ENCODE measurements at places on chromosomes 3 and 15.

DNA sequence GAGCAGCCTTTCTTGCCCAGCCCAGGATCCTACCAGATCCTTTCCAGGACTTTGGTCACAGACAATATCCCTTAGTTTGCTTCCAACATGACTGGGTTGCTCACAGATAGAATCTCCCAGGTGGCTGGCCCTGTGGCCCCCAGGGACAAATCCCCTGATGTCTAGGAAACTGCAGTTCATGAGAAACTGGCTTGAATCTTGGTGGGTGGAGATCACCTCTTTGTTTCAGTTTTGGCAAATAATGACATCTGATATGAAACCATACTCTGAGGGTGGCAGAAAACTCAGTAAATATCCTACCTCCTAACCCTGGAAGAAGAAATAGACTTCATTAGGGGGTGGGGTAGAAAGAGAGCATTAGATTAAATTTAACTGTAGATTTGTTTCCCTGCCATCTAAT is 44.1 kb upstream of the PFN2 start:
- DNase-seq: no peak

GRCh38 chr3:59535791-59536221 is 486.0 kb upstream of the CFAP20DC start:
- no peak for DNase-seq

- no peak for DNase-seq
These were observed 14.8 kb downstream of the WDR53 start for GRCh38 chr3:196553551-196553950.

DNA sequence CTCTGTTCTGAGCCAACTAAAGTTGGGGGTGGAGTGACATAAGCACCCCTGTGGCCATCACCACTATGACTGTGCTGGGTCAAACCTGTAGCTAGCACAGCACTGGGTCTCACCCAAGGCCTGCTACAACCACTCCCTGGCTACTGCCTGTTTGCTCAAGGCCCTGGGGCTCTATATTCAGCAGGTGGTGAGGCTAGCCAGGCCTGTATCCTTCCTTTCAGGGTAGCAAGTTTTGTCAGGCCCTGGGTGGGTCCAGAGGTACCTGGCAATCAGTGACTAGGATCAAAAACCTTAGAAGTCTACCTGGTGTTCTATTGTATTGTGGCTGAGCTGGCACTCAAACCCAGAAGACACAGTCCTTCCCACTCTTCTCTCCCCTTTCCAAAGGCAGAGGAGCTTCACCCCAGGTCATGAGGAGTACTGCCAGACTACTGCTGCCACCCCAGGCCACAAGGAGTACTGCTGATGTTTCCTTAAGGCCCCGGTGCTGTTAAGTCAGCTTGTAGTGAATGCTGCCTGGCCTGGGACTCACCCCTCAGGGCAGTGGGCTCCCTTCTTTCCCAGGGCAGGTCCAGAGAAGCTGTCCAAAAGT is 170.8 kb downstream of the IGSF11 start:
- no peak for DNase-seq

GRCh38 chr15:63349156-63349555 is 32.5 kb downstream of the CA12 start:
- DNase-seq: no peak

DNA sequence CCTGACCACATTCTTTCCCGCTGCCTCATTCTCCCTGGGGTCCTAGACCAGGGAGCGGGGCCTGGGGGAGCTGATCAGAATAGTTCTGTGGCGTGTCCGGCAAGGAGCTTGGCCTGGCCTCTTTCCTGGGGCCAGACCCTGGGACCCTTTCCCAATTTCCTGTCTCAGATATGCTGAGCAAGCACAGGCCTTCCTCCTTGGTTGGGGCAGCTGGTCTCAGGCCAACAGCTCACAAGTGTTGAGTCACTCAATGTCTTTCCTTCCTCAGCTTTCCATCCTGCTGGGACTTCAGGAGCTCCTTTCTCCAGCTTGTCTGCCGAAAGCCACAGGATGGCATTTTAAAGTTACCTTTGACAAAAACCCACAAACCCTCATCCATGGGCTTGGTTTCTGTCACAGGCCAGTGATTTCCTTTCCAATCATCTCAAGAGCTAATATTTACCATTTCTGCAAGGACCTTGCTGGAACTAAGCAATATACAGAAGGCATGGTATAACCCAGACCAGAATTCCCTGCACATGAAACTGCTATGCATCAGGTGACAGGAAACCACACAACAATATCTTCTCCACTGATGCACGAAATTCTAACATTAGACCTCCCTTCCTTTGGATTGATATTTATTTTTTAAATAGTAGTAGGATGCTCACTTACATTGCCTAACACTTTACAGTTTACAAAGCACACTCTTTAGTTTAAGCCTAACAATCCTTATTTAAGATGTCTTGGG is 19.5 kb upstream of the TIMP4 start:
- no peak for DNase-seq

DNA sequence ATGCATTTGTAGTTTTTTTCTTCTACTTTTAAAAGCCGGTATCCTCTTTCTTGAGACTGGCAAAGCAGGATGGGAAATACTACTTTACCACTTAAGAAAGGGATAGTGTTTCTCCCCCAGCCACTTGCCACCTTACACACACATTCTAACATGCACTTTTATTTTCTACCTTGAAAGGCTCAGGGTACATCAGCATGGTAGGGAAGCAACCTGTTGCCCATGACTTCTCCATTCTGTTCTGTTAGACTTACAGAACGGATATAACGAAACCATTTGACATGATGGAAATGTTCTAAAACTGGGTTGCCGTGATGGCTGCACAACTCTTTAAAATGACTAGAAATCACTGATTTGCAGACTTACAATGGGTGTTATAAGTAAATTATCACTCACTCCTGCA is 405.5 kb downstream of the SHQ1 start:
- DNase-seq: no peak

GRCh38 chr3:119508172-119508845 is 10.0 kb downstream of the TIMMDC1 start:
- peak; percentile 57 for DNase-seq

- no peak for DNase-seq
These were observed 23.8 kb upstream of the NMB start for GRCh38 chr15:84681831-84682230.

GRCh38 chr3:108008931-108009639 is 81.7 kb downstream of the CD47 start:
- DNase-seq: no peak

- no peak for DNase-seq
These were observed 21.7 kb upstream of the SYN2 start for GRCh38 chr3:11982341-11982941.

Data from T-helper 2 cell treated with Interferon-gamma antibody and Interleukin-4, amounts not matched to agents 5 μg/mL and 100 μg/mL, for 36 hours (primary cell).